Activated CD8-positive, alpha-beta T cell treated with anti-CD3 and anti-CD28 coated beads for 36 hours (primary cell): ENCODE measurements at places on chromosomes 2 and 18. TPM values are rescaled to one million over a fixed set of nuclear protein-coding genes. Genes with fewer than 3 reads are reported as not detected.
A peak's percentile ranks its signal among the peaks of the same experiment; 100 is the strongest.

DNA sequence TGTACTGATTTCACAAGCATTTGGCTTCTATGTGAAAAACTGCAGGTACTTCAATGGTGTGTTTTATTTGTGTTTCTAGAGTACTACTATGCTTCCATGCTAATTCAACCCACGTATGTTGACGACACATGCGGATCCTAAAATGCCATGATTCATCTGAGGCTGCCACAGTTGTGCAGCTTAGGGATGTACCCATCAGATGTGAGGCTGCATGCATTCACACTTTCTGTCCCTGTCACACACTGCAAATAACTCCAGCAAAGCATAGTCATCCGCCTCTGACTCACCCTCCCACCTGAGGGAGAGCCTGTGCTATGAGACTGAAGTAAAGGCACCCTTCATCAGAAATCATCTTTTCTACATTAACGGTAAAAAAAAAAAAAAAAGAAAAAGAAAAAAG lies 22.1 kb upstream of the SERTAD2 start:
- DNase-seq = peak; percentile 92

DNA sequence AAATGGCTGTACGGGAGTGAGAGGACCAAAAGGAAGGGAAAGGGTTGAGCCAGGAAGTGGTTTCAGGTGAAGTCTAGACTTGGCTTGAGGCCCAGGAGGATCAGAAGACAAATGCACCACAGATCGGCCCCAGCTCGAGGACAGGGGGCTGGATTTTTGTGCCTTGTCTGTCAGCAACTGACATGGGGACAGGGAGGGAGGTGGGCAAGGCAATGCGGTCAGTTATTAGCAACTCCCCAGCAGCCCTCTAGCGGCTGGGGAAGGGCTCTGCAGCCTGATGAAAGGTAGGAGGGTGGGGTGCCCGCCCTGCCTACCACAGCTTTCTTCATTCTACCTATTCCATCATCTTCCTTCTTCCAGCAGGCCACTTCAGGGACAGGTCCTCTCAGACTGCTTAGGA lies 50.0 kb downstream of the CPO start:
- peak; percentile 26 for DNase-seq

DNA sequence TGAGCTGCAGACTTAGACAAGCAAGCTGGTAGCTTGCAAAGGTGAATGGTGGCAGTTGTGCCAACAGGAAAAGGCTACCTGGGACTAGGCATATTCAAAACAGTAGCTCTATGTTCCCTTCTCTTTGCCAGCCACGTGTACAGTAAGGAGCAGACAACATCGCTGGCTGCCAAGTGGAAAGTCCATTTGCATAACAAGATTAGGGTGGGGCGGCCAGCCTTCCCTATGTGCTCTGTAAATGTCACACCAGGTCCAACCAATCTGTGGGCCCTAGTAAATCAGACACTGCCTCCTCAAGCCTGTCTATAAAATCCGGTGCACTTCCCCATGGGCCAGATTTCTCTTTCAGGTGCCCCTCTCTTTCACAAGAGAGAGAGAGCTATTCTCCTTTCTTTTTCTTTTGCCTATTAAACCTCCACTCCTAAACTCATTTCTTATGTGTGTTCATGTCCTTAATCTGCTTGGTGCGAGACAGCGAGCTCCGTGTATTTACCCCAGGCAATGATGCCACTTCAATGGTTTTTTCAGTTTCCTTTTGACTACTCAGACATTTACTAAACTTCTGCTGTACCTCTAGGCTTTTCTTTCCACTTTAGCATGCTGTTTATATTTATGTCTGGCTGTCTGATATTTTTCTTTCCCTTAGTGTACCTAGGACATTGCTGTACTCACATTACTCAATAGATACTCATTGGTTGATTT lies 297.4 kb upstream of the GCFC2 start:
- no peak for DNase-seq

GRCh38 chr2:41949091-41949882 lies 98.5 kb upstream of the PKDCC start:
- no peak for DNase-seq

DNA sequence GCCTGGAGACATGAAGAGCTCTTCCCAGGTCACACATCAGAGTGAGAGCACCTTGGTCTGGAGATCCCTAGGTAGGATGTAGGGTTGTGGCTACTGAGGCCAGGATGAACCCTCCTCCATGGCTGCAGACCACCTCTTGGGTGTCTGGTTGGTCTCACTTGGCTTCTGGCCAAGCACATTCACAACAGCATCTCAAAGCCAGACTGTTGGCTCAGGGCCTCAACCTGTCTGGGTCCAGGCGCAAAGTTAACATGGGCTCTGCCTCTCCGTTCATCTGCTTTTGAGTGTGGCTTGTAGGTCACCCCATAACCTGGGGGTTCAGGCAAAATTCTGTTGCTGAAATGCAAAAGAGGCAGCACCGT lies 40.1 kb downstream of the RHOB start:
- no peak for DNase-seq

- DNase-seq = no peak
Measured at GRCh38 chr2:199428291-199428690, 29.4 kb downstream of the SATB2 start.

DNA sequence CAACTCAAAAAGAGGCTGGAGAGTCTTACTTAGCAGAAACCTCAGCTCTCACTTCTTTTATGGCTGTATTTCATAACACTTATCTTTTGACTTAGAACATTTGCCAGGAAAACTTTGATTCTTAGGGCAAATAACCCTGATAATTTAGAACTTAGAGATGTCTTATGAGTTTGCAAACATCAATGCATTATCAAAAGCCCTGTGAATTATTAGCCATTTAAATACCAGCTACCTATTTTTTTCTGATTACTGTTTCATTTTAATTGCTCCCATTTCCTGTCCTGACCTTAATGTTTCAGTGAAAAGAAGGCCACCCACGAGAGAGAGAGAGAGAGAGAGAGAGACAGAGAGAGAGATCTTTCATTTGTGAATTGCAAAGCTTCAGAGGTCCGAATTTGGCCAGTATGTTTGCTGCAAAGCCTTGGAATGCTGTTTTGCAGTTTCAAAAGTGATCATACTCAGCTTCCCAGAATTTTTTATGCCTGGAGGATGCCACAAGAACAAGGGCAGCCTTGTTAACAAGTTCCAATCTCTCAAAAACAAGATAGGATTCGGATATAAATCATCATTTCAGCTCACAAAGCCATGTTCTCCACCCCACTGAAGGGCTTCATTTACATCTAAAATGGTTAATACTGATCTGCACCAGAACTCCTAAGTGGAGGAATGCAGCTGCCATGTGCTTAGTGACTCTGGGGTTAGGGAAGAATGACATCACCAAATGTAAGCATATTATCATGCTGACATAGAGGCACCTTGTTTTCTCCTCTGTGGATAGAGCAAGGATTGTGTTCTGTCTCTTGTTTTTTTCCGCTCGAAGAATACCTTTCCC lies 478.2 kb downstream of the ARHGAP15 start:
- no peak for DNase-seq

DNA sequence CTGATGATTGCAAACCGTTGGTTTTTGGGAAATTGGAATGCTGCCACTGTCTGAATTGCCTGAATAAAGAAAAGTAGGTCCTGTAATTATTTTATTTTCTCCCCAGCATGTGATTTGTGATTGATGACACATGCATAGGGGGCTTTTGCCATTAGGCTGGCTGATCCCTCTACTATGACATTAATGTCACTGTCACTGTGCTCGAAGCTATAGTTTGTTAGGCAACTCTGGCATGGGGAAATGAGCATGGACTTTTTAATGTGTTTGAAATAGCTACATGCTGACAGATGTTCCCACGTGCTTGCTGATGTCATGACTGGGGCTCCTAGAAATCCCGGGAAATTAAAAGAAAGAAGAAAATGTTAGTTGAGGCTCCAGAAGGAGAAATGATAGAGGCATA lies 99.1 kb downstream of the HRH4 start:
- no peak for DNase-seq

- no peak for DNase-seq
Measured at GRCh38 chr18:36265015-36265414, 32.5 kb upstream of the FHOD3 start.

DNA sequence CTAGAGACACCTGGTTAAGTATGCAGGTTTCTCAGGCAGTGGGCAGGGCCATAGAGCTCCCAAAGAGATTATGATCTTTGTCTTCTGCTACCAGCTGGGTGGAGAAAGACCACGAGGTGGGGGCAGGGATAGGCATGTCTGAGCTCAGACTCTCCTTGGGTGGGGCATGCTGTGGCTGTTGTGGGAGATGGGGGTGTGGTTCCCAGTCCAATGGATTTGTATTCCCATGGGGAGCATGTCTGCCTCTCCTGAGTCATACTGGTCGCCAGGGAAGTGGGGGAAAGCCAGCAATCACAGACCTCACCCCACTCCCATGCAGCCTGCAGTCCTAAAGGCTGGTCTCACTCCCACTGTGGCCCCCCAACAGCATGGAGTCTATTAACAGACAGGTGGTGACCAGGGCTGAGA lies 31.4 kb upstream of the RHOB start:
- no peak for DNase-seq

GRCh38 chr18:10378688-10379420 lies 75.6 kb upstream of the APCDD1 start:
- DNase-seq = no peak

DNA sequence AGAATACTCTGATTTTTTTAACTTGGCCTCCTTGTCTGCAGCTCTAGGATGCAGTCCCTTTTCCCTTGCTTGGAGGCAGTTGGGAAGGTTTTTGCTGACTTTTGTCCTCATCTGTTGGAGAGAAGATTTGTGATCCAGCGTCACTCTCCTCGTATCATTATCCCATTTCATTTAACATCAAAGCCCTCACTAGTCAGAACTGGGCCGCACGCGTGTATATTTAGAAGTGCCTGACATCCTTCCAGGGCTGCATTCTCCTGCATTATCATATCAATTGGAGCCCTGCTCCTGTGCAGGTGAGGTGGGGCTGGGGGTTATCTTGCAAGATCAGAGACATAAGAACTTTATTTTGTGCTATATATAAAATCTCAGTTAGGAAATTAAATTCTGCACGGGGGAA lies 435.1 kb upstream of the HS6ST1 start:
- DNase-seq = no peak

DNA sequence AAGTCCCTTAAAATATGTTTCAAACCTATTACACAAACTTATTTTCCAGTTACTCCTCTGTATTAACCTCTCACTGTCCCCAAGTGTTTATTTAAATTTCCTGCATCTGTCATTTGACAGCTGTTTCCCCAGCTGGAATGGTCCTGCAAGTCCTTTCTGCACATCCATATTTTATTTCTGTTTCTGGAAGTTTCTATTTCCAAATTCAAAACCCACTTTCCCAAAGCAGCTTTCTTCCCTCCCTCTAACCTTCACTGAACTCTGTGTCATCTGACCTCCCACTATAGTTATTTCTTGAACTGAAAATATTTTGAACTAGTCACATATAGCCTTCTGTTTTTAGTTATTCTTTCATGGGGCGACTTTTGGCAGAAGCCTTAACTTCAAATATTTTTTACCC lies 459.4 kb upstream of the MC4R start:
- DNase-seq = no peak

DNA sequence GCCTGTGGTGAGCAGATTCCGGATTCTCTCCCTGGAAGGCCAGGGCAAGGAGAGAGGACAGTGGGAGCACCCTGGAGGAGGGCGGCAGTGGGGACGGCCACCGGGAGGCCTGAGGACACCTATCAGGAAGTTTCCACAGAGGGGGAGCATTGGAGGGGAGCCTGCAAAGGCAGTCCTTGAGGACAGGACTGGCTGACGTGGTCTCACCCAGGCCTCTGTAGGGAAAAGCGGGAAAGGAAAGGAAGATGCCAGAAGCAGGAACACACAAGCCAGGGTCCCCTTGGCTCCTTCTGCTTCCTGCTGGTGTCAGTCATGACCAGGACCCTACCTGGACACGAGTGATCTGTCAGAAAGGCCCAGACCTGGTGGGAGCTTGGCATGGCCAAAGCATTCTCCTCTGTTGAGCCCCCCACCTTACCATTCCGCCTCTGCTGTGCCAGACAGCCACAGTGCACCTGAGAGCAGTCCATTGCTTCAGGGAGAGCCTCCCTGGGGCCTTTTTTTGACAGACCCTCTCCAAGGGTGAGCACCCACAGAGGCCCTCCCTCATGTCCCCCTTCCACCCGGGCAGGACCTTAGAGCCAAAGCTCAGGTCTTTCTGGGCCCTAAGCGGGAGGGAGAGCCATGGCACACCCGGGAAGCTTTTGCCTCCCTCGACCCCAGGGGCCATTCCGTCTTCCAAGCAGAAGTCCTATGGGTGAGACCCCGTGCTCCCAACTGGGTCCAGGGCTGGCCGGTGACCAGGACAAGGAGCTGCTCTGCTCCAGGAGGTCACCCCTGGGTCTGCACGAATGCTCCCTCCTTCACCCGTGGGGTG lies 333.1 kb downstream of the DYSF start:
- DNase-seq = no peak

DNA sequence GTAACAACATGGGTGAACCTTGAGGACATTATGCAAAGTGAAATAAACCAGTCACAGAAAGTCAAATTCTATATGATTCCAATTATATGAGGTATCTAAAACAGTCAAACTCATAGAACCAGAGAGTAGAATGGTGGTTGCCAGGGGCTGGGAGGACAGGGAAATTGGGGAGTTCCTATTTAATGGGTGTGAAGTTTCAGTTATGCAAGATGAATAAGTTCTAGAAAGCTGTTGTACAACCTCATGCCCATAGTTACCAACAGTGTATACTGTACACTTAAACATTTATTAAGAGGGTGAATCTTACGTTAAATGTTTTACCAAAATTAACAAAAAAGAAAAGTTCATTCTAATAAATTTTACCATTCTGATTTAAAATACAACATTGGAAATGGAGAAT lies 92.7 kb upstream of the WDSUB1 start:
- no peak for DNase-seq

- no peak for DNase-seq
Measured at GRCh38 chr2:96345438-96345837, 9.9 kb downstream of the NCAPH start.

DNA sequence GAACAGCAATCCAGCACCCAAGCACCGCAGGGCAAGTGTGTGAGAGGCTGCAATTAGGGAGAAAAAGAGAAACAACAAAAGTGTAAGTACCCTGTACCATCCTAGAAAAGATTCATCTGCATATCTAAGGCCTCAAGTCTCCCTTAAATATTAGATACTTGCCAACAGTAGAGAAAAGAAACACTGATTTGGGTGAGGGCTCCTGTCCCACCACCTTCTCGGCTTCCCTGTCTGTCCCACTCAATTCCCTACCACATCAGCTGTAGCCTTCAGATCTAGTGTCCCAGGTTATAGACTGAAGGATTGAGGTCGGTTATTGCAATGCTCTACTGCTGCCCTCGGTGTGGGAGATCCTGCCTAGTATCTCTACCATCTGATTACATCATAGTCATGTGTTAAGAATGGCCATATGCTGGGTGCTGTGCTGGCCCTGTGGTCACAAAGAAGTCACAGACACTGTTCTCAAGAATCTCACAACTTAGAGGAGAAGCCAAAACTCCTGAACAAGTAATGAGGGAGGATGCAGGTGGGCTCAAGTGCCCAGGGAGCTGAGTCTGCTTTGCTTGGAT lies 2.5 kb downstream of the RAX start:
- DNase-seq = no peak

The C2orf66 gene
- total RNA-seq = not detected

The MARCO gene
- total RNA-seq = not detected

The DLX2 gene
- total RNA-seq = not detected

The MC2R gene
- total RNA-seq = not detected

The TACR1 gene
- total RNA-seq = not detected

The GPAT2 gene
- 9.7 TPM for total RNA-seq

The SLC14A1 gene
- total RNA-seq = 3.1 TPM
